Psoas muscle (tissue), 8 donors: ENCODE measurements at places on chromosomes 4 and X. TPM values are rescaled to one million over a fixed set of nuclear protein-coding genes. Genes with fewer than 3 reads are reported as not detected.

Gene OPRPN
- total RNA-seq: not detected

Gene ANOS1
- 3.4 TPM for total RNA-seq

Gene RHOH
- total RNA-seq: 0.30 TPM

Gene TMEM144
- 1.9 TPM for total RNA-seq

Gene DAPP1
- 0.46 TPM for total RNA-seq

Gene GPR50
- total RNA-seq: not detected

Gene GPAT3
- 18.9 TPM for total RNA-seq

Gene EGFL6
- not detected for total RNA-seq

Gene VCX2
- total RNA-seq: not detected

Gene MAEA
- total RNA-seq: 26.7 TPM

Gene SLC25A5
- total RNA-seq: 48.1 TPM

Gene ADH7
- not detected for total RNA-seq

Gene TRIM60
- total RNA-seq: not detected

Gene LONRF3
- total RNA-seq: 29.4 TPM

Gene VCX3A
- not detected for total RNA-seq

- DNase-seq: peak; percentile 51
These were observed at the start of gene MID1 for GRCh38 chrX:10620121-10620699. Gene MID1 (minus strand): TSS chrX:10620585. CDS start chrX:10567547, 53,038 bp downstream.

GRCh38 chrX:43860646-43861370 is 21.4 kb downstream of the MAOB start:
- DNase-seq: no peak

DNA sequence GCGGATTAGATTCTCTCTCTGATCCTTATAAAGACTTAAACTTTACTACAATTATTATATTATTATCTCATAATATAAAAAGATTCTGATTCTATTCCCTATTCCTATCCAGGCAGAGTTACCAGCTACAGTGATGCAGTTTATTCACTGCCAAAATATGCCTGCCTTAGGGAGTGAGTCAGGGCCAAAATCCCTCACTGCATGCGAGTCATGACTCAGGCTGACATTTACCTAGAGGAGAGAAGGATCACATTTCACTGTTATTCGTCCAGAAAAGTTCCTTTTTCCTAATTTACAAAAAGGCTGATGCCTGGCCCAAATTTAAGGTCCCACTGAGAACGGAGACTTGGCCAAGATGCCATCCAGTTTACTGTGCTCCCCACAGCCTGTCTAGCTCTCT is 168.5 kb upstream of the LDB2 start:
- DNase-seq: no peak

DNA sequence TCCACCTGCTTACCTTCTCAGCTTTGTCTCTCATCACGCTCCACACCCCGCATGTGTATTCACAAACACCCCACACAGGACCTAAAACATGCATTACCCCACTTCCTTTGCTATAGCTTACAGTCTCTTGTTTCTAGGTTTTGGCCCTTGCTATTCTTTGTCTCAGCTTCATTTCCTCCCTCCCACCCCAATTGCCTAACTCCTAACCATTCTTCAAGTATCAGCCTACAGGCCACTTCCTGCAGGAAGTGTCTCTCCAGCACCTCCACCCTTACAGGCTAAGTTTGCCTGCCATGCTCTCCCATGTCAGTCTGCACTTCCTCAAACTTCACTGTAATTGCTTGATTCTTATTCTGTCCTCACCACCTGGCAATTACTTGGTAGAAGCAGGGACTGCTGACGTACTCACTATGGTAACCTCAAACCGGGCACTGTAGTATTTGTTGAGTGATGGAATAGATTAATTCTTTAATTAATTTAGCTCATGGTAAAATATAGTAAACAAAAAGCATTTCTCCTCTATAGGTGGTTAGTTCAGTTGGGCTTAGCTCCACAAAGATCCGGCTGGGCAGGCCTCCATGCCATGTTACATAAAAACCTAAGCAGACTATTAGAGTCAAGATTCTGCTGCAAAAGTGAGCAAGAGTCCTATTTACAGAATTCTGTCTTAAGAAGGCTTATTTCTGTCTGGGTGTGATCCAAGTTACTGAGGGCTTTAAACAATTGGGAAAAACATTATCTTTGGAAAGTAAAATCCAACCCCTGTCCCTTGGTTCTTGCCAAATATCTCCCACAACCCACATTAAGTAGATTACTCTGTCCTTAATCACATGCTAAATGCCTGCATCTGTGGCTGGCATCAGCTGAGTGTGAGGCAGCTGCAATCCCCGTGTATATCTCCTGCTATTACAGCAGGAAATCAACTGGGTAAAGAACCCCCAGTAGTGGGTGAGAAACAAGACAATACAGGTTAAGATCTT is 124.7 kb upstream of the CPEB2 start:
- DNase-seq: no peak

GRCh38 chr4:84786478-84786877 is 180.0 kb downstream of the WDFY3 start:
- no peak for DNase-seq

DNA sequence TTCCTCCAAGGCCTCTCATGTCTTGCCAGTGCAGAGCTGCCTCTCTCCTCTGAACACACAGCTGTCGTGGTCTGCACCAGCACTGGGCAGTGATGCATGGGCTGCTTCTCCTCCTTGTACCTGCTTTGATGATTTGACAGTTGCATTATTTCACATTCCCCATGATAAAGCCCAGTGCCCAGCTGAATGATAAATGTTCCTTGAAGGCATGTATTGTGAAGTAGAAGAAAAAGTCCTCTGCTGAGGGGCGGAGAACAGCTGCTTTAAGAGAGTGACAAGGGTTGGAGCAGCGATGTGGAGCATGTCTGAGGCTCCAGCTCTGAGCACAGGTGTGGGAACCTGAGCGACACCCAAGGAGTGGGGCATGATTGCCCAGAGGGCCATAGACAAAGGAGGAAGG is 21.1 kb upstream of the TRIM2 start:
- DNase-seq: no peak

DNA sequence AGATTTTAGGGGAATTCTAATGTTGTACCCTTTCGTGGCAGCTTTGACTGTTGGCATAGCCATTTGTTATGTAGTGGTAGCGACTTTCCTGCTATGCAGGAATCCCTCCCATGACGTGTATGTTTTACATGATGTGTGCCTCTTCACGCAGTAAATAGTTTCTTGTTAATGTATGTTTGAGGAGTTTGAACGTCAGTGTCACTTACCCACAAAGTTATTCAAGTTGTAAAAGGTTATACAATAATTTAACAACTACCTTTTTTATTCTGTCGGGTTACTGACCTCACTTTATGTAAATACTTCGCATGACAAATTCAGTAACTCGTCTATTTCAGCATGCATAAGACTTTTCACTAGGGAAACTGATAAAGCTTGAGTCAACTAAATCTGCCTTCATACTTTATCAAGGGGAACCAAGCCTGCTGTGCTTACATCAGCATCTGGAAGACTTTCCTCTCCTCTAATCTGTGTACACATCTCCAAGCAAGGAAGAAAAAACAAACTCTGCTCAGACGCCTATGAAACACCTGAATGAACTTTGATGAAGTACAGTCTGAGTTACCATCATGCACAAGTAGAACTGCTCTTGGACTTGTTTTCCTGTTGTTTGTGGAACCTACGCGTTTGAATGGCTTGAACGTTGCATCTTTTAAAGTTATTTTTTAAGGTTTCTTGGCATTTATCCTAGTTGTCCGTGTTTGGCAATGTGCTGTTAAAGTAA is 61.2 kb downstream of the SLC9A6 start:
- no peak for DNase-seq

DNA sequence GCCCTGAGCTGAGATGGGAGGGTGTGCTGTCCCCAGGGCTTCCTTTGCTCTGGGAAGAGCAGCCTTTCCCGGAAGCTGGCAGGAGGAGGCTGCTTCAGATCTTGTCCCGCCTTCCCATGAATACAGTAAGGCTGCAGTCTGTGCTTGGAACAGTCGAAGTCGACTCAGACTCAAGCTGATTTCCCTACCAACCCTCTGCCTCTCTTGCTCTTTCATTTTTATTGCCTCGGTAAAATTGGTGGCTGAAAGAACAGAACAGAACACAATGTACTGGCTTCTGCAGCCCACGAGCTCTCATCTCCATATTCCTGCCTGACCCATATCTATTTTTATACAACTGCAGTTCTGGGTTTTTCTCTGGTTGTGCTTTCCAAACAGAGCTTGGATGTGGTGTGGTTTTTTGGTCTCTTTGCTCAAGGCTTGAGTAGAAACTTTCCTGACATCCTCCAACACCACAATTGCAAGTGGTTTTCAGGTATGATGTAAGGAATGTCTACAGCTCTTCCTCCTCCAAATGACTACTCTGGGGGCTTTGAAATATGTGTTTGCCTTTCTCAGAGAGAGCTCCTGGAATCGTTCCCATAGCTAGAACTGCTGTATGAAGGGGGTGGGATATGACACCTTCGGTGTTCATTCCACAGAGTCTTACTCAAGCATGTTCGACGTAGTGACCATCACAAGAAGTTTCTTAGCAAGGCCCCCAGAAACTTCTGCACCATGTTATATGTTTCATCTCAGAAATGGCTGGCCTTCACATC is 61.3 kb downstream of the ENPP6 start:
- DNase-seq: no peak

- DNase-seq: no peak
These were observed 72.9 kb downstream of the COMMD8 start for GRCh38 chr4:47390428-47391125.

DNA sequence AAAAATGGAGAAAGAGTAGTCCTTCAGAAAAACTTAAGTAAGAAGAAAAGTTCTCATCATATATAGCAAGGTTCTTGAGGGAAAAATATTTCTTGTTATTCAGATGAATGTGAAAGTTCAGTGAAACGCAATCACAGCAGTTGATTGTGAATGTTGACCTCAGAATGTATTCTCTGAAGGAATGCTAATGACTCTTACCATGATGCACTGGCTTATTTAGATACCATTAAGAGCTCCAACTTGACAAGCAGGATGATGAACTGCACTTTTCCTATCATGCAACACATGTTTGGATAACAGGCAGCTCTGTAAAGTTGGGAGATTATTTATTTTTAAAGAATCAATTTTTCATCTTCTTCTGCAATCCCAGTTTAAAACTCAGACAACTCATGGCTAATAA is 115.5 kb upstream of the MYOZ2 start:
- no peak for DNase-seq

DNA sequence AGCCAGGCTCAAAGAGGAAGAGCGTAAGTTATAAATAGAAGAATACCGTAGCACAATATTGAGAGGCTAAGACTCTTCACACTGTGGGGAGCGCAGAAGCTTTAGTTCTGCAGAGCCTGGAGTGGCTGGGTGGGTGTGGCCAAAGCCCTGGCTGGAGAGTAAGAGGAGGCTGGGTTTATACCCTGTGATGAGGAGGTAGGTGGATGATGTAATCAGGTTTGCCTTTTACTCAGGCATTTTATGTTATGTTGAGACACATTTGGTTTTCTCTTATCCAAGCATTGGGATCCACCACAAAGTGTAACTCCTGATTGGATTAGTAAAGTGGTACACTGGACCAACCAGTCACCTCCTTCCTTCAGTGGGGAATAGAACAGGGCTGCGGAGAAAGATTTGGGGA is 13.9 kb downstream of the CDS1 start:
- DNase-seq: no peak

DNA sequence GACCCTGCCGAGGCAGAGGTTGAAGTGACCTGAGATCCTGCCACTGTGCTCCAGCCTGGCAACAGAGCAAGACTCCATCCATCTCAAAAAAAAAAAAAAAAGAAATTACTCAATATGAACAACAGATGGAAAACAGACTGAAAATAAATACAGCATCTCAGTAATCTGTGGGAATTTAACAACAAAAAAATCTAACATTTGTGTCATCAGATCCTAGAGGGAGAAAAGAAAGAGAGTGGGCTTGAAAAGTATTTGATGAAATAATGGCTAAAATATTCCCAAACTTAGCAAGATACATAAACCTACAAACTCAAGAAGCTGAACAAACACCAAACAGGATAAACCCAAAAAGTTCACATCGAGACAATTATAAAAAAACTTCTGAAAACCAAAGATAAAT is 84.7 kb downstream of the CENPC start:
- DNase-seq: no peak

- no peak for DNase-seq
These were observed 176.5 kb downstream of the GASK1B start for GRCh38 chr4:157996061-157997028.

GRCh38 chrX:104270212-104270611 is 15.5 kb upstream of the ESX1 start:
- no peak for DNase-seq

GRCh38 chr4:78325271-78326157 is 226.1 kb upstream of the ANXA3 start:
- no peak for DNase-seq

- DNase-seq: no peak
These were observed 494.5 kb downstream of the BCOR start for GRCh38 chrX:39603230-39603629.

GRCh38 chrX:132369617-132370326 is 119.1 kb downstream of the MBNL3 start:
- DNase-seq: no peak

DNA sequence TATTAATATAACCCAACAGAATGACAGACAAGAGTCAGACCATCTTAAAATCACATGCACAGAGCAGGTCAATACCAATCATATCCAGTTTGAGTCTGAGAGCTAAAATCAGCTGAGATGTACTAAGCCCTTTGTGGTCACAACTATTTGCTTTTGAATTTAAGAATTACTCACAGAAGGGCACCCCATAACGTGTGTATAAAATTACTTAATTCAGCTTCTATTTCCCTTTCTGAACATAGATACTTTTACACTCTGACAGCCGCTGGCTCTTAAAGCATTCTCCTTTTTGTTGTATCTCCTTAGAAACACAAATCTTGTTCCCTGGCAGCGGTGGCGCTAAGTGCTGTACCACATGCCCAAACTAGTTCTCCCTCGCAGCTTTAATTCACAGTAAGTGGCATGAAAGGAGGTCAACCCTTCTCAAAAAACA is 14.8 kb upstream of the PPARGC1A start:
- no peak for DNase-seq

DNA sequence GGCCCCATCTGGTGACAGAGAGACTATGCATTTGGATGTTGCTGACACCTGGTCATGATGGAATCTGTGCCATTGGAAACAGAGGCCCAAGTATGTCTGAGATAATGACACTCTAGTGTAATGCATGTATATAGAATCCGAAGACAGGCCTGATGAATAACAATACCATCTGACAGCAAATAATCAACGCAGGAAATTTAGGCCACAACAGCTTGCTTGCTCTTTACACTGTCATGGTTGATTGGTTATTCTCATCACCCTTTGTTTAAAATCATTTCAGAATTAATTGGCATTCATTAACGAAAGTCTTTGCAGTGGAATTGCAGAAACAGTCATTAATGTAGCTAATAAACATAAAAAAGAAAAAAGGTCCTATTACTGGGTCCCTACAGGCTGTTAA is 194.8 kb downstream of the AFF2 start:
- DNase-seq: no peak

GRCh38 chrX:120457766-120458180 is 11.3 kb downstream of the LAMP2 start:
- no peak for DNase-seq

DNA sequence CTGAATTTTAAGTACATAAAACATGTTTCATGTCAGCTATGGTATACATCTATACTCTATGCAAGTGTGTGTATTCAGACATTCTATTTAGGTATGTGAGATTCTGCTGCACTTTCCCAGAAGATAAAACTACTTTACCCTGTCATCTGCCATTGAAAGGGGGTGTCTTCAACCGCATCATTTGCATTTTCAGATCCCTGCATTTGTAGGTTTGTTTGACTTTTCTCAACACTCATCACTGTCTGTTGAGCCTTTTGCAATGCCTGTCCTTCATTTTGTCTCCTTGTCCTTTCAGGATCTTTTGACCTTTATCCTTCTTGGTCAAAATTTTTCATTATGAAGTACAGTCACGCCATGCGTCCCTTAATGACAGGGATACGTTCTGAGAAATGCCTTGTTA is 103.5 kb downstream of the TMA16 start:
- no peak for DNase-seq
